ENCODE measurements at places on chromosomes 16 and 17. TPM values are rescaled to one million over a fixed set of nuclear protein-coding genes. Genes with fewer than 3 reads are reported as not detected.

Gene GLIS2
- polyA plus RNA-seq, result 22.0 TPM

Gene GFAP
- 0.38 TPM for polyA plus RNA-seq

Gene FBXO39
- 0.54 TPM for polyA plus RNA-seq

DNA sequence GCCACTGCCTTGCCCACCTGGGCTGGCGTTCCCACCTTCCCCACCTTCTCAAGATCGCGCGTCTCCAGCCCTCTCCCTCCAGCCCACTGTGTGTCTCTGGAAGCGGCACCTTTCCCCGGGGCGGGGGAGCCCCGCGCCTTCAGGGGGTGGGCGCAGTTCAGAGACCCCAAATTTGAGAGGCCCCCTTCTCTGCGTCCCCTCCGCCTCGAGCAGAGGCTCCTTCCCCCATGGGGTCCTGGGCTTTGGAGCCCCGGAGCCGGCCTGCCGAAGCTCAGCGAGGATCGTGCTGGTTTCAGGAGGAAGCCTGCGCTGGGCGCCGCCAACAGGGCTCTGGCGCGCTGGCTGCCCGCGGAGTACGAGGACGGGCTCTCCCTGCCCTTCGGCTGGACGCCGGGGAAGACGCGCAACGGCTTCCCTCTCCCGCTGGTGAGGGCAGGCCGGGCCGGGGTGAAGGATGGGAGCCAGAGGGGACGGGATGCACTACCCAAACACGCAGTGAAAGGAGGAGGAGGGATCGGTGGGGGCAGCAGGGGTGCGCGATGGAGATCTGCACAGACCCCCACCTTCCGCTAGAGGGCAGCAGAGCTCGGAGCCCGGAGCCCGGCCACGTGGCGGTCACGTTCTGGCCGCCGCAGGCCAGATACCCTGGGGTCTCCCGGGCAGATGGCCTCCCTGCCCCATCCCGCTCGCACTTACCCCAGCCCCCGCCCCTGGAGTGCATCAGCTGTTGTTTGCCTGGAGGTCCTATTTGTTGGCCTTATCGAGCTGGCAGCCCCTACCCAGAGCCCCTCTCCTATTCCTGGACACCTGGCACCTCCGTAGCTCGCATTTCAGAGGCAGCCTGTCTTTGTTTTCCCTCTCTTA, 11.1 kb downstream of the LPO start:
- peak; percentile 78 for DNase-seq

- no peak for DNase-seq
Observed at GRCh38 chr16:11253009-11253994, 2.7 kb downstream of the SOCS1 start.

- no peak for DNase-seq
Observed at GRCh38 chr16:86576591-86577313, 1.6 kb upstream of the FOXL1 start.

DNA sequence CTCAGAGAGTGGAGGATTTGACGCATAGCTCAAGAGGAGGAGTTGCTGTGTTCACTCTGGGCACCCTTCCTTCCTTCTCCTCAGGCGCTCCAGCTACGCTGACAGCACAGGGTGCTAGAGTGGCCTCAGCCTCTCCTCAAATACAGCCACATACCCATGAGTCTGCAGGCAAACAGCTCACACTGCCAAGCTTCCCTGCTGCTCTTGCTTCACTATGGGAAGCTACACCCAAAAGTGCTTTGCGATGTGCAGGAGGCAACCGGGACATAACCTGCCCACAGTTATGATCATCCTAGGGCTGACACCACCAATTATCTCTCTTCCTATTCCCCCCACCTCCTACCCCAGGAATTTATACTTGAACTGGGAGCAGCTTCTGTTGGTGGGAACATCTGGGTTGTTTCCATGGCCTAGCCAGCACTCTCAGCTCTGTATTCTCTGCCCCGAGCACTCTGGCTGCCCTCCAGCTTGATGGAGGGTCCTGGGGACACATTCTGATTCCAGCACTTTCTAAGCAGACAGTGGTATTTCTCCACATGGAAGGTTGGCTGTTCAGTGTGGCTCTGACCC, 40.3 kb upstream of the SREBF1 start:
- peak; percentile 65 for DNase-seq

- DNase-seq, result no peak
Observed at GRCh38 chr16:648071-648780, 939 bp upstream of the WDR90 start.

DNA sequence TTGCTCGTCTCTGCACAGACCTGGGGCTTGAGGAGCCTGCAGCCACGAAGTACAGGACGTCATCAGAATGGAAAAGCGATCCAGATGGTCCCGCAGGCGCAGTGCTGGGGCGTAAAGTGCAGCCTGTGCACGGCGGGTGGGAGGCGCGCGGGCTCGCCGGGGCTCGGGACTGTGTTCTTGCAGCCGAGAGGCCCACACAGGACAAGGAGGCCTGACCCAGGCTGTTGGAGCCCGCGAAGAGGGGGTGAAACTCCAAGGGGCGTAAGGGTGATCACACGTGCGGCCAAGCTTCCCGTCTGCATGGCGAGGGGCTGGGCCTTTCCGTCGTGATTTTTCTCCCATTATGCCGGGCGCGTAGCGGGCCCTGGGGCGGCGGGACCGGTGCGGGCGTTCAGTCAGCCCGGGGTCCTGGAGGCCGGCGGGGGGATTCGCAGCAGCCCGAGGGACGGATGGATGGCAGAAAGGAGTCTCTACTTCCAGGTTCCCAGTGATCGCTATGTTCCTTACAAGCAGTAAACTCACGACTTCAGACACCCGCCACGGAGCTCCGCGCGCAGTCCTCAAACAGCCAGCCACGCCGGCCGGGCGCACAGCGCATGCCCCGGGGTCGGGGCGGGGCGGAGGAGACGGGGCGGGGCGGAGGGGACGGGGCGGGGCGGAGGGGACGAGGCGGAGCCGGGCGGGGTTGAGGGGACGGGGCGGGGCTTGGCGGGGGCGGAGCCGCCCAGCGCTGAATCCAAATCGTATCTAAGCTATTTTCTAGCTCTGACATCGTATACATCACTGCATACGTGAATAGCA, 141.0 kb upstream of the KCNJ18 start:
- peak; percentile 95 for DNase-seq

- no peak for DNase-seq
Observed at GRCh38 chr17:54505404-54505803, 395.2 kb upstream of the TOM1L1 start.

DNA sequence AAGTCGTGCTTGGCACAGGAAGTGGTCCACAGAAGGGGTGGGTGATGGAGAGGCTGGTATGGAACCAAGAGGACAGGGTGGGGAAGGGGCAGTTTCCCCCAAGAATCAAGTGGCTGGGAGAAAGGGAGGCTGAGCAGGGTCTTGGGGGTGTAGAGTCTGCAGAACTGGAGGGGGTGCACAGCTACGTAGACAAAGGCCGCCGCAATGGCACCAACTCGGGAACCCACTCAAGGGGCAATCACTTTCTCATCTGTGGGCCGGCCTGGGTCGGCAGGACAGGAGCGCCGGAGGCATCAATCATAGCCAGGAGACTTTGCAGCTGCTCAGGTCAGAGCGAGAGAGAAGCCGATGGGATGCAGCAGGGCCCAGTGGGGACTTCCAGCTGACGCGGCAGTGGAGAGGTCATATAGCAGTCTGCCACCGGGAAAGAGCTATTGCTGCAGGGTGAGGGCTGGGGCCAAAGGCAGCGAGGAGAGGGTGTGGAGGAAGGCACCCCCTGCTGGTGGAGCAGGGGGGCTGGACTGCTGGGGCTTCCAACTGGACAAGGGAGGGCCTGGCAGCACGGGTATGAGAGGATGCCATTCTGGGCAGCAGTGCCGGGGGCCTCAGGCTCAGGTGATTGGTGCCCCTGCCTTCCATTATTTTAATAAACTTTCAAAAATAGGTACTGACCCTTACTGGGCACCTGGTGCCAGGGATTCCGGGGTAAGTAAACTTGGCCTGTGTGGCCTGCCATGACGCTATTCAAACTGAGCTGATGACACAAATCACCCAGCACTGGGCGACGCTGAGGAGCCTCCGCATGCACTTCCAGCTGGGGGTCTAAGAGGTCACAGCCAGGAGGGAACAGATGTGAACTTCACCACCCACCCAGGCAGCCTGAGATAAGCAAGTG, 52.5 kb upstream of the MTSS2 start:
- peak; percentile 71 for DNase-seq

DNA sequence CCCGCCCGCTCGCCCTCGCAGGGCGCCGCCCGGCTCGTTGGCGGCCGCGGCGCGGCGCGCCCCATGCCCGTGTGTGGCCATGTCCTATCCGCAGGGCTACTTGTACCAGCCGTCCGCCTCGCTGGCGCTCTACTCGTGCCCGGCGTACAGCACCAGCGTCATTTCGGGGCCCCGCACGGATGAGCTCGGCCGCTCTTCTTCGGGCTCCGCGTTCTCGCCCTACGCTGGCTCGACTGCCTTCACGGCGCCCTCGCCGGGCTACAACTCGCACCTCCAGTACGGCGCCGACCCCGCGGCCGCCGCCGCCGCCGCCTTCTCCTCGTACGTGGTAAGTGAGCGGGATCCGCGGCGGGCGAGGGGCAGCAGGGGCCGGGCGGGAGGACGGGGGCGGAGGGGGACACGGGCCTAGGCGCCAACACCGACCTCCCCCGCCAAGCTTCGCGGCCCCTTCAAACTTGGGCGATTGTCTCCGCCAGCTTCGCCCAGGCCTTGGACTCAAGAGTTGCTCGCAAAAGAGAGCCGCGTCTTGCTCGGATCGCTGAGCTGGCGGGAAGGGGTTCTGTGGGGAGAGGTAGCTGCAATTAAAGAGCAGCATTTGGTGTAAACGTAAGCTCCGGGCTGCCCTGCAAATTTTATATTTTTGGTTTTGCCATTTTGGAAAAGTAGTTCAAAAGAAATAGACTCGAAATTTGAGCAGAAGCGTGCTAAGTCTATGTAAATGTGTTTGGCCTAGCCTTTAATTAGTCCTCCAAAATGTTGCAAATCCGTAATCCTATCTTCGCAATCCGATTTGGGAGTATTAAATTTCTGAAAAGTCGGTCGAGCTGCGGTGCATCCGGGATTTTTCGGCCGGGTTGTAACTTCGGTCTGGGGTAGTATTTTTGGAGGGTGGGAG, 702 bp downstream of the IRX5 start:
- DNase-seq, result peak; percentile 36

DNA sequence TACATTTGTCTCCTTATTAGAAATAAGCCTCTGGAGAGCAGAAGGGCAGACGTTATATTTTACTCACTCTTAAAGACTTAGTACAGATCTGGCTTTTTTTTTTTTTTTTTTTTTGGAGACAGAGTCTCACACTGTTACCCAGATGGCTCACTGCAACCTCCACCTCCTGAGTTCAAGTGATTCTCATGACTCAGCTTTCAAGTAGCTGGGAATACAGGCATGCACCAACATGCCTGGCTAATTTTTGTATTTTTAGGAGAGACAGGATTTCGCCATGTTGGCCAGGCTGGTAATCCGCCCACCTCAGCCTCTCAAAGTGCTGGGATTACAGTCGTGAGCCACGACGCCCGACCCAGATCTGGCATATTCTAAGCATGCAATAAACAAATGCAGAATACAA, 36.4 kb upstream of the TMEM97 start:
- DNase-seq, result no peak

DNA sequence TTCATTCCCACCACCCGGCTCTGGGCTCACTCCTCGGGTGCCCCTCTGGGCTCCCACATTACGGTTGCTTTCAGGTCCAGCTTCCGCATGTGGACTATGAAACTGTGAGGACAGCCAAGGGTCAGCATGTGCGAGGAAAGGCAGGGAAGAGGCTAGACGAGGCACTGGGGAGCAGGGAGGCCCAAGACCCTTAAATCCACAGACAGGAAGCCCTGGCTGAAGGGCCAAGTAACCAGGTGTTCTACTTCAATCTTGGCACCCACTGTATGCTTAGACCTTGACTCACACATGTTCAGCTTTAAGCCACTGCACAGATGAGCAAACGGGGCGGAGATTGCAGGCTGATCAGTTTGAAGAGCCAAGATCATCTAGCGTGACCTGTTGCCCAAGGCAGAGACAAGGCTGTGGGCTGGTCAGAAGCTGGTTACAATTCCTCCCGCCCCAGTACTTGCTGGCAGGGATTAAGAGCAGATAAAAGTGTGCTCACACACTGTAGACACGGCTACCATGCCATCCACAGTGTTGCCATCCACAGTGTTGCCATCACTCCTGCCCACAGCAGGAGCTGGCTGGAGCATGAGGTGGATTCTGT, at the start of gene CES4A:
Gene CES4A (plus strand): TSS at position 393 of the 592 bp plus-strand sequence. CDS start 184 bp downstream, at position 577.
- DNase-seq, result no peak

DNA sequence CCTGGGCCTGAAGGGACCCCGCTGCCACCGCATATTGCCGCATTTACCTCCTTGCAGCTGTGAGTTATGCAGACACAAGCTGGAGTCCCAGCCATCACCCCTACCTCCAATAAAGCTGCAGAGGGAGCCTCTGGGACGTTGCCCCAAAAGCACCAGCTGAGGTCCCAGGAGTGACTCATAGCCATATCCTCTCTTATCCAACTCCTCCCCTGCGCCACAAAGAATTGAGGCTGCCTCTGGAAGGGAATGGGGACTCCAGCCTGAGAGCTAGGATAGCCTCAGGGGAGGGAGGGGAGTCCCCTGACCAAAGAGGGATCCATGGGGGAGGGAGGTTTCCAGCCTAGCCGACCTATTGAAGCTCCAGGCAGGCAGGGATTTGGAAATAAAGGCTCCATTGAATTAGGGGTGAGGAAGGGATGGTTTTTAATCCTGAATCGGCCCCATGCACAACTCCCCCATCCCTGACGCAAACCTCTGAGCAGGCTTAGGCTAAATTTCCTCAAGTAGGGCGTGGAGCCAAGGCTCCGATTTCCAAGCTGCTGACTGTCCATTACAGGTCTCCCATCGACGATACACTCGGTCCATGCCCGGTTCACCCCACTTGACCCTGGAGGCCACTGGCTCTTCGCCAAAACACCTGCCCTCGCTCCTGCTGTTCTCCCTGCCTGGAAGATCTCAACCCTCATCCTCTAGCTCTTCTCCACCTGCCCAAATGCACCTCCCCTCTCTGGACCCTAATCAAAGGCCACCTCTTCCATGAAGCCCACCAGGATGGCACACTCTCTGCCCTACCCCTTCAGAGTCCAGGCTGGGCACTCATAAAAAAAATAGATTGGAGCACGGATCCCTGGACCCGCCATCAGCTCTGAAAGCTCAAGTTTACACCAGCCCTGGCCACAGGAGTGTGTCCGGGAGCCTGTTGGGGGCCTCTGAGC, 27.5 kb downstream of the PIMREG start:
- DNase-seq, result no peak

DNA sequence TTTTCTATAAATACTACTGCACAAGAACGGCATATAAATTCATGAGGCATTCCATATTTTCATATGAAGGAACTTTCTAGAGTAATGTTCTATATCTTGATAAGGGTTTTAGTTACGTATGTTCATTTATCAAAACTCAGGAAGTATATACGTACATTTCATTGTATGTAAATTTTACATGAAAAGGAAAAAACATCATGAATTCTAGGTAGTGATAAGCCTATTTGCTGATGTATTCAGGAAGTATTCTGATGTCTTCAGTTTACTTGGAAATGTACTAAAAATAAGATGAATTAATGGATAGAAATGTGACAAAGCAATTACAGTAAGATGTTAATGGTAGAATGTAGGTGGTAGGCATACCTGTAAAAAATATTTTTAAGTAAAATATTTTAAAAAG, 4.7 kb downstream of the DGKE start:
- no peak for DNase-seq

DNA sequence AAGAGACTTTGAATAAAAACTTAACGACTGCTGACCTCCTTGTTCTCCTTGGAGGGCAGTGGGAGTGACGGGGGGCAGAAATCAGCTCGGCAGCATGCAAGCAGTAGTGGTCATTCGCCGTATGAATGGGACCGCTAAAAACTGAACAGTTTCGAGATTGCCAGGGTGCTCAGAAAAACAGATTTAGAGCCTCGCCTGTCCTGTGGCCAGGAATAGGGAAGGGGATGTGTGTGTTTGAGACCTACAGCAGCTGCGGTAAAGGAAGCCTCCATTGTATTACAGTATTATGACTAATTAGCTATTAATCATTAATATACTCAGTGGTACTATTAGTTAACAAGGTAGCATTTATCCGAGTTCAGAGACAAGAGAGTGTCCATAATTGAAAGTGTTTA, 670 bp upstream of the ZNF652 start:
- no peak for DNase-seq
